Left hindlimb (tissue), 1 donor: ENCODE measurements at places on chromosomes 1 and 21.

DNA sequence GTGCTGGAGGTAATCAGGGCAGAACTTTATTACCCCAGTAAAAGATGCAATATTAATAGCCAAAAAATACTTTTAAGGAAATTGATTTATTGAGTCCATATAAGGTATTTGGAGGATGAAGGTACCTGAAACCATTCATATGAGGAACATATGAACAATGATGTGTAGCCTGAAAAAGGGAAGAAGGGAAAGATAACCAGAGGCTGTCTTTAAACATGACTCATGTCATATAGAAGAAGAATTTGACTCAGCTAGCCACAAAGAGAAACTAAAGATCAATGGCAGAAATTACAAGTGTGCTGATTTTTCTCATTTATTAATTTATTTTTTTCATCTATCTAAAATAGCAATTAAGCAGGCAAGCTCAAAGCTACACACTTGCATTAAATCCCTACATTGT is 136.2 kb upstream of the DUSP10 start:
- no peak for DNase-seq

GRCh38 chr1:15260418-15261154 is 13.6 kb downstream of the FHAD1 start:
- no peak for DNase-seq

DNA sequence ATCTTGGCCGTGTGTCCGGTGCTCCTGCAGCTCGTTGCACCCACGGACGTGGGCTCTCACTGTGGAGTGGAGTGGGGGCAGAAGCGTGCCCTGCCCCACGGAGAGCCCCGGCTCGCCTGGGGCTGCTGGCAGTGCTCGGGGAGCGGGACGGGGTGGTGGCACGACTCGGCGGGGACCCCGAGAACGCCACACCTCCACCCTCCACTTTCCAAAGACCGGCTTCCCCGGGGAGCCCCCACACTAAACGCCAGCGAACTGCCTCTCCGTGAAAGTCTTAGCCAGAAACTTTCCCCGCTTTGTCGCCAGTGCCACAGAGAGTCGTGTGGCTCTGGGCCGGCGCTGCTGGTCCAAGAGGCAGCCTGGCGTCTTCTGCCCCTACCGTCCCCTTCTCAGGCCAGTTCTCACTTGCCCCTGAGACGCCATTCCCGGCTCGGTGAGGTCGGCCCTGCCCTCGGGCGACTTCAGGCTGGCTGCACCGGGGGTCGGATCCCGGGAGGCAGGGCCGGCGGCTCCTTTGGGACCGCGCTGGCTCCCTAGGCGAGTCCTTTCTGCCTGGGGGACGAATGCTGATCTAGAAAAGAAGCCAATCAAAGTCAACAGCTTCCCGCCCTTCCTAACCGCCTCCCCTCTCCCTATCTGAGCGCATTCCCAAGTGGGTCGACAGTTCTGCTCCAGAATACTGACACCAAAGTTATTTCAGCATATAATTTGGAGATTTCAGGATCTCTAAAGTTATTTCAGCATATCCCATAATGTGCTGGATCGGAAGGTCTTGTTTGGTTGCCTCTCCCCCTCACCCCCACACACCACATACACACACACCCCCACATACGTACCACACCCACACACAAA is 2.6 kb upstream of the SAMD13 start:
- DNase-seq = peak; percentile 66

GRCh38 chr21:42191696-42192595 is 27.0 kb upstream of the ABCG1 start:
- DNase-seq = no peak

DNA sequence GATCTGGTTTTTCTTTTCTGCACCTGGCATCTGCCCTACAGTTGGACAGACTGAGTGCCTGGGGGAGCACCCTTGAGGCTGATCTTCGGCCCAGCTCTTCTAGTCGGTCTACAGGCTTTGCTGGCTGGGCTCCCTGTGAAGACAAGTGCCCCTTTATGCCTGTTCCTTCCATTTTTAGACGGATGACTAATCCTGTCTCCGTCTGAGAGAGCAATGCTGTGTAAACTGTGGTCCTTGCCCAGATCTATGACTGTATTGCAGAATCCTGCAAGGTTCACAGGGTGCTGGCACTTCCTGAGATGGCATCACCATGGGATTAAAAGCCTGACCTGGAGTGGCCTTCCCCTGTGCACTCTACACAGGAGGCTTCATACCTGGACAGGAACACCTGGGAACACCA is 47.6 kb upstream of the SAMD13 start:
- DNase-seq = peak; percentile 54

DNA sequence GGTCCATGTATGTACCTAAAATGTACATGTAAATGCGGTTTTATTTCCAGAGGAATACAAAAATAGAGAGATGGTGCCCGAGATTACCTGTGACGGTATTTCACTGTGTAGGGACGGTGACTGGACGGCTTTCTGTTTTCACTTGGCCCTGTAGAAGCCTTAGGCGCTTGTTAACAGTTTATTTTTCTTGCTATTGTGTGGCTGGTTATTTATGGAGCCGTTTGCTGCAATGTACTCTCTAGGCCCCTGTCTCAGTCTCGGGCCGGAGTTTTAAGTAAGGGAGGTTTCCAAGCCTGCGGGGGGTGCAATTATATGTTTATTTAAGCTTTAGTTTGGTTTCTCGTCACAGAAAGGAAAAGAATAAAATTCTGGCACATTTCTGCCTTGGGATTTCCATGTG is 413 bp downstream of the EFCAB7 start:
- DNase-seq = no peak

DNA sequence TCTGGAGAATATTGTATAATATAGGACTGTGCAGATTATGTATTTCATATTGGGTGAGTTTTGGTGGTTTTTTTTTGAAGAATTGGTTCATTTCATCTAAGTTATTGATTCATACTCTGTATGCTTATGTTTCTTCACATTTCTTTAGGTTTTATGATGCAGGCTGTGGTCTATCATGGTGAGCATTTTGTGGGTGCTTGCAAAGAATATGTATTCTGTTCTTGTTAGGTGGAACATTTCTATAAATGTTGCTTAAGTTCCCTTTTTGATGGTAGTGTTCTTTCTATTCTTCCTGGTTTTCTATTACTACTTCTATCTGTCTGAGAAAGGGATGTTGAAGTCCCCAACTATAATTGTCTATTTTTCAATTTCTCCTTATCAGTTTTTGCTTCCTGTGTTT is 42.6 kb downstream of the PKN2 start:
- no peak for DNase-seq

- DNase-seq = no peak
These were observed 51.9 kb upstream of the LPGAT1 start for GRCh38 chr1:211882381-211883004.

- DNase-seq = no peak
These were observed 59.1 kb upstream of the TTC34 start for GRCh38 chr1:2860476-2861142.

GRCh38 chr1:10508511-10508951 is 33.8 kb downstream of the PEX14 start:
- no peak for DNase-seq

DNA sequence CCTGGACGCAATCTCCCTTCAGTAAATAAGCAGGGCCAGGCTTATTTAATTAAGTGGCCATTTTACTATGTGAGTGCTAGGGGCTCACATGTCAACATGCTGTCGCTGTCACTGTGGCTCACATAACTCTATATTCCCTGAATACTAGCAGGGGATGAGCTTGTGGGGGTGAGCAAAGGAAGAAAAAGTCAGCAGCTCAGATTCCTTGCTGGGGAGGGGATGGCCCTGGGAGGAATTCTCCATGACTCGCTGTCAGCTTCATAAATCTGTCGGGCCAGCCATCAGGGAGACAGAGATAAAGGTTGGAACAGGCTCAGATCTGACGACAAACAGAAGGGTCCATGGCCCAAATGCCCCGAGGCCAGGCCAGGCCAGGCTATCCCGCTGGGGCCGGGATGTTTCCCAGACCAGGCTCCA is 26.0 kb upstream of the PLEKHG5 start:
- no peak for DNase-seq

DNA sequence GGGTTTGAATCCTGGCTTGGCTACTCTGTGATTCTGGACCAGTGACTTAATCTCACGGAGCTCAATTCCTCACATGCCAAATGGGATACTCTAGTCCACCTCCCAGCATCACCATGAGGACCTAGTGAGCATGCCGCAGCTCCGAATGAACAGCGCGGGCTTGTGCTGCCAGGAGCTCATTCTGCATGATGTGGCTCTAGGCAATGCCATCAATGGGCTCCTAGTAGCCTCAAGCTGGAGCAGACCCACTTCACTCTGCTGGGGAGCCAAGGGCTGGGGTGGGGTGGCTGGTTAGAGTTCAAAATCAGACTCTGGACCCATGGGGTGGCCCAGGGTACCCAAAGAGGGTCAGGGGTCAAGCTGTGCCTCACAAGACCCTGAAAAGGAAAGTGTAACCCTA is 41.5 kb downstream of the CDK18 start:
- no peak for DNase-seq

GRCh38 chr1:31576201-31576669 is at the start of gene TINAGL1:
Gene TINAGL1, plus strand, starts transcription at chr1:31576515. Its CDS starts 634 bp downstream, at chr1:31577149.
- DNase-seq = peak; percentile 62

- no peak for DNase-seq
These were observed 421.0 kb downstream of the MRPL39 start for GRCh38 chr21:25186273-25186672.

- DNase-seq = no peak
These were observed 78.8 kb upstream of the RBM34 start for GRCh38 chr1:235239851-235240250.

- DNase-seq = no peak
These were observed 87.3 kb downstream of the TBX15 start for GRCh38 chr1:118900643-118901440.

GRCh38 chr1:170068923-170069322 is 5.6 kb downstream of the KIFAP3 start:
- DNase-seq = no peak

GRCh38 chr1:41780916-41781315 is 137.8 kb downstream of the HIVEP3 start:
- DNase-seq = no peak

DNA sequence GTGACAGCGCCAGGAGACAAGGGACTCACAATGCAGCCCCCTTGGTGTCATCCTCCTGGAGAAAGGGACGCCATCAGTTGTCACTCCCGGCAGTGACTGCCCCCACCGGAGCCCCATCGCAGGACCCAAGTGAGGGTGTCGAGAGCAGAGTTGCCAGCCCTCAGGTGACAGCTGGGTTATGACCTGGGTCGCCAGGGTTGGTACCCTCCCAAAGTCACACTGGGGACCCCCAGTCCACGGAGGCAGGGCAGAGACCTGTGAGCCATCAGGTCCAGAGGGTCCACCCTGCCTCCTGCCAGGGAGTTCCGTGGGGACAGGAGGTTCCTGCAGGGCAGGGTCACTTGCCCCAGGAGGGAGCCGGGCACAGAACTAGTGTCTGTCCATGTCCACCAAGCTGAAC is 78.2 kb upstream of the IFFO2 start:
- DNase-seq = no peak

DNA sequence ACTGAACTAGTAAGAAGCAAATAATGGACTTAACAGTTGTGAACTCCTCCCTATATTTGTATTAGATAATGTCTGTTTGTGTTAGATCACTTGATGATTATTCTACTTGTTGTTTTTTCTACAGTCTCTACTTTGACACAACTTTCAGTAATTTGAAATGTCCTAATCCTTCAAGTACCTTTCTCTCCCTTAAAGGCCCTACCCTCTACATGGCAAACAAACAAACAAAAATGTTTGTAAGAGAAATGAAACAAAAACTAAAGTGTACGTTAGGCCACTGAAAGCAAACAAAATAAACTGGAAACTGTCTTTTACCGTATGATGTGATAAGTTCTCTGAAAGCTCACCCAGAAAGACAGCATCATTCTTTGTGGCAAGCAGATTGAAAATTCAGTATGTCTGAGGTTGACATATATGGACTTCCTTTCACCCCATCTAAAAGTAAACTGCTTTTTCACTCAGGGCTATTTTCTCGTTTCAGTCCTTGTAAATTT is 255.9 kb upstream of the SNX7 start:
- no peak for DNase-seq

GRCh38 chr1:160821627-160822026 is 25.7 kb downstream of the LY9 start:
- no peak for DNase-seq

GRCh38 chr1:225962440-225962975 is 21.5 kb upstream of the LEFTY2 start:
- DNase-seq = no peak

- DNase-seq = no peak
These were observed 142.1 kb downstream of the MRPS6 start for GRCh38 chr21:34215501-34215900.

GRCh38 chr1:219174460-219175211 is 958 bp downstream of the LYPLAL1 start:
- peak; percentile 42 for DNase-seq

DNA sequence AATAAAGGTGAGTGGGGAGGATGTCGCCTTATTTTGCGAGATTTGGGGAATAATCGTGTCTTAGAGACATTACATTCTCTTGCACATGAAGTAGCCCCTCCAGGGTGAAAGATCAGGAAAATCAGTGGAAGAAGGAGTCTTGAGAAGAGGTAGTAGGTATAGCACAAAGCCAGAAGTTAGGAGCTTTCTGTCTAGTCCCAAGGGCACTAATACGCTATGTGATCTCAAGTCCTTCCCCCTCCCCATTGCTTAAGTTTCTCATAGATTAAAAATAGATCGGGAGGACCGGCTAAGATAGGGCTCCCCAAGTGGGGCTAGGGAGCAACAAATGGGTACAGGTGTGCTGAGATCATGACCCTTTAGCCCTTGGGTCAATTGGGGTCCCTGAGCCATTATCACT is 13.5 kb downstream of the LRRN2 start:
- no peak for DNase-seq

DNA sequence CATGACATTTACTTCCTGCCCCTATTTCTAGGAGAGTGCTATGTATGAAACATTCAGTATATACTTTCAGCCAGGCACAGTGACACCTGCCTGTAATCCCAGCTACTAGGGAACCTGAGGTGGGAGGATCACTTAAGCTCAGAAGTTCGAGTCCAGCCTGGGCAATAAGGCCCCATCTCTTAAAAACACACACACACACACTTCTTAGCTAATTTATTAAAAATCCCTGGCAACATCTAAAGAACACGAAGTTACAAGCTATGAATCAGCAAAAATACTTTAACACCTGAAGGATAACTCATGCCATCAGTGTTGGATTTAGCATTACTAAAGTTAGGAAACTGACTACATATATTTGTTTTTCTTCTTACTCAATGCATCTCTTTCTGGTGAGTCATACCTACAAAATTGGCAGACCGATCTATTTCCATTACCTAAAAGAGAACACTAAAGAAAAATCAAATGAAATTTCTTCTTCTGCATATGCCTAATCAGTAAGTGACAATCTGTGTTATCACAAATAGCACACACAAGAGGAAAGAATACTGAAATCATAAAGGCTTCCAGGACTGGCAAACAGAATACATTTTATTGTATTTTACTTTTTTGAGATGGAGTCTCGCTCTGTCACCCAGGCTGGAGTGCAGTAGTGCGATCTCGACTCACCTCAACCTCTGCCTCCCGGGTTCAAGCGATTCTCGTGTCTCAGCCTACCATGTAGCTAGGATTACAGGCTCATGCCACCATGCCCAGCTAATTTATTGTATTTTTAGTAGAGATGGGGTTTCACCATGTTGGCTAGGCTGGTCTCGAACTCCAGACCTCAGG is 41.4 kb downstream of the RNF115 start:
- no peak for DNase-seq
